ENCODE measurements at places on chromosomes 2 and 18.
A peak's percentile ranks its signal among the peaks of the same experiment; 100 is the strongest.

- DNase-seq, result no peak
Measured at GRCh38 chr2:164363646-164364045, 257.6 kb downstream of the GRB14 start.

GRCh38 chr2:55156326-55156725, 75.8 kb downstream of the CLHC1 start:
- no peak for DNase-seq

GRCh38 chr2:204483608-204484081, 61.6 kb upstream of the PARD3B start:
- DNase-seq, result peak; percentile 79

DNA sequence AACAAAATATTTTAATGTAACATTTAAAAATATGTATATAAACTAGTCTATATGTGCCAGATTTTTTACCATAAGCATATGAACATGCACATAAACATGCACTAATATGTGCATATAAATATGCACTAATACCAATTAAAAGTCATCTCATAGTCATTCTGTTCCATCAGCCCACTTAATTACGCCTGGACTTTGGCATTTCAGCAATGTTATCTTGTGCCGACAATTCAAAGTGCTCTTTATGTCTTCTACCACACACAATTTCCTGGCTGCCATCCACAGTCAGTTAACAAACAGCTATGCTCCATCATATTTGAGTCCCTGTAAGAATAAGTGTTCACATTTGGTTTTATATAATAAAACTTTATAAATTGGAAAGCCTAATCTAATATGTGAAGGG, 92.6 kb upstream of the TSPYL6 start:
- DNase-seq, result no peak

DNA sequence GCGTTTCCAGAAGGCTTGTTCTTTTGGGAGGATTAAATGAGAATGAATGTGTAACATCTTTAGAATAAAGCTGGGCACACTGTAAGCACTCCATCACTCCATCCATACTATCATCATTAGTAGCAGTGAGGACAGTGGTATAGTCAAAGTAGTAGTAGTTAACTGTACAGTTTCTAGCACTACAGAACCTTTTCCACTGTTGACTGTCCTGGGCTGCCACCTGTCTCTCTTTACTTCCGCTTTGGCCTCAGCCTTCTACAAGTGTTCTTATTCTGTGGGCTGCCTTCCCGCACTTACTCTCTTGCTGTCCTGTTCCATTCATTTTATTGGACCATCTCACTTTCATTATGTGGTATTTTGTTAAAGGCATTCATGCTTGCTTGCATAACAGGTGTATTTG, 3.3 kb downstream of the SLC9A2 start:
- no peak for DNase-seq

DNA sequence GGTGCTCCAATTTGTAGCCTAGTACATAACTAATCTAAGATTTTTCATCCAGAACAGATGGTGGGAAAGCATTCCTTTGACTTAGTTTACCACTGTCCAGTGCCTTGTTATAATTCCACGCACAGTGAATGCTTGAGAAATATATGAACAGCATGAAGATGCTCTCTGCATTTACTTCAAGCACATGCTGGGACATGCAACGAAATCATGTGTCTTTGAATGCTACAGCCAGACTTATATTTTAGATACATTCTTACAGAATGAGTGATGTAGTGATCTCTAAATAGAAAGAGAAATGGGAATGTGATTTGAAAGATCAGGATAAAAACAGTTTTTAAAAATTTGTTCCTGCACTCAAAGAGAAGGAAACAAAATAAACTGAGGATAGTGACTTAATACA, 398.3 kb downstream of the FBXO15 start:
- no peak for DNase-seq

DNA sequence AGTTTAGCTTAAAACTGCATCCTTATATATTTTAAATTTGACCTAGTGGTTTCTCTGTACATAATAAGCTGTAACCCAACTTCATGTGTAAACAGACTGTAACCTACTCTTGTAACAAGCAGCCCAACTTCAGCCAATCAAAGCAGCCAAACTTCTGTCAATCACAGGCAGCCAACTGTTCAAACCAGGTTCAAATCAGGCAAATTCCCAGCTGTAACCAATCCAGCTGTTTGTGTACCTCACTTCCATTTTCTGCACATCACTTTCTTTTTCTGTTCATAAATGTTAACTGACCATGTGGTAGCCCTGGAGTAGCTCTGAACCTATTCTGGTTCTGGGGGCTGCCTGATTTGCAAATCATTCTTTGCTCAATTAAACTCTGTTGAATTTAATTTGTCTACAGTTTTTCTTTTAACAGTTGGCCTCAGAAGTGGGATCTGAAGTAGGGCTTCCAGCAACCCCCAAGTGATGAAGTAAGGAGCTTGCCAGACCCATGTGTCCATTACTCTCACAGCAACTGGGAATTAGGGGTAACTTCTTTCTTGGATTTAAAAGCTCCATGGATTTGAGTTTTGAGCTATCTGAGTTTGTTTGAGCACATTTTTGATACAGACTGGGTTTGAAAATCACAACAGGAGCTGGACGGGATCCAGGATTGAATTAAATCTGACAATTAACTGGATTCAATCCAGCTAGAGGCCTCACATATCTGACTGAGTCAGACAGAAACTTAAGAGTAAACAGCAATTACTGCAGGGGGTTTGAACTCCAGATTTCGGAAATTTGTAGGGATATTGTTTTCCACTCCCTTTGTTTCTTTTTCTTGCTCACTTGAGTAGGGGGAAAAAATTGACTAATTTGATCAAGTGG, 1569.7 kb upstream of the SLC39A10 start:
- DNase-seq, result peak; percentile 21

DNA sequence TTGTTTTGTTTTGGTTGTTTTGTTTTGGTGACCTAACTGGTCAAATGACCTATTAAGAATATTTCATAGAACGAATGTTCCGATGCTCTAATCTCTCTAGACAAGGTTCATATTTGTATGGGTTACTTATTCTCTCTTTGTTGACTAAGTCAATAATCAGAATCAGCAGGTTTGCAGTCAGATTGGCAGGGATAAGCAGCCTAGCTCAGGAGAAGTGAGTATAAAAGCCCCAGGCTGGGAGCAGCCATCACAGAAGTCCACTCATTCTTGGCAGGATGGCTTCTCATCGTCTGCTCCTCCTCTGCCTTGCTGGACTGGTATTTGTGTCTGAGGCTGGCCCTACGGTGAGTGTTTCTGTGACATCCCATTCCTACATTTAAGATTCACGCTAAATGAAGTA, at the start of gene TTR:
Gene TTR (plus strand): TSS at position 250 of the 400 bp plus-strand sequence. CDS start 26 bp downstream, at position 276.
- no peak for DNase-seq

Measured in NCI-H345 (cell line).